PC-9 (cell line): ENCODE measurements at places on chromosomes 12 and 14. TPM values are rescaled to one million over a fixed set of nuclear protein-coding genes. Genes with fewer than 3 reads are reported as not detected.

GRCh38 chr14:58740379-58740935 lies 102.7 kb downstream of the DACT1 start:
- DNase-seq, result no peak

Gene TOMM20L
- not detected in 2 replicates for total RNA-seq

Gene RNF212B
- not detected in 2 replicates for total RNA-seq

GRCh38 chr14:69088586-69088985 lies 64.3 kb downstream of the DCAF5 start:
- no peak for DNase-seq

Gene USP44
- 1.0 and 1.3 TPM in 2 replicates for total RNA-seq

DNA sequence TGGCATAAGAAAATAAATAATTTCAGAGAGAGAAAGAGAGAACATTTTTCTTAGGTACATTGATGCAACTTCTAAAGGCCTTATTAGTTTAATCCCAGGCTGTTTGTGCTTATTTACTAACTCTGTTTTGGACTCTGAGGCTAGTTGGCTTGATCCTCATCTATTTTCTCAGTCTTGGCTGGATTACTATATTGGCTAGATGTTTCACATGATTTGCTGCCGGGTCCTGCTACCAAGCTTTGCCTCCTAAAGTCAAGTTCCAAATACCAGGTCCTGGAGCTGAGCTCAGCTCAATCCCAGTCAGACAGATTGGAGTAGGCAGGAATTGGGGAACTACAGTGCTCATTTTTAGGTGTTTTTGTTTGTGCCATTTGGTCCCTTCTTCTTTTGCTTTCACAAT lies 340.8 kb downstream of the BCAT1 start:
- no peak for DNase-seq

DNA sequence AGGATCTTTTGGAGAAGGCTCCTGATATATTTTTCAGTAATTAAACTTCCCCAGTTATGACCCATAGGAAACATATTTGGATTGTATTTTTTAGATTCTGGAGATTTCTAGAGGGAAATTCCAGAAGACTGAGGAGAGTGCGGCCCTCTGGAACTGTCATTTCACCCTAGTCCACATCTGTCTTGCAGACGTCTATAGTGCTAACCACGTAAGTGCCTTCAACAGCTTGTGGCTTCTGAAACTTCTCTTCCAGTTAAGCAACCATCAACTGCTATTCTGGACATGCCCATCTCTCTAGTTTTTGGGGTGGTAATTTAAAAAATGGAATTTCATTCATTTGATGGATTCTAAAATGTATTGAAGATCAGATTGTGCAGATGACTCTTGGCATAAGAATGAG lies 1098.8 kb downstream of the TMEM121 start:
- no peak for DNase-seq

DNA sequence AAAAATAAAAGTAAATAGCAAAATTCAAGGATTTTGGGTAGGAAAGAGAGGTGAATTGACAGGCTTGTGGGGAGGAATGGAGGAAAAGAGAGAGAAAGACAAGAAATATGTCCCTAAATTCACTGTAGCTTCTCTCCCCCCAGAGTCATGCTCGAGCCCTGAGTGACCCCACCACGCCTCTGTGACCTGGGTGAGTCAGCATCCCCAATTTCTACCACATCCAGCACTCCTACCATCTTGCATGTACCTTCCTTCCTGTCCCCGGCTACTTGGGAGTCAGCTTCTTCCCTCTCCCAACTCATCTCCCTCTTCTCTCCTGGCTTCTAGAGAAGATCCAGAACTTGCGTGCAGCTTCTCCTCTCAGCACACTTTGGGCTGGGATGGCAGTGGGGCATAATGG lies 9.8 kb downstream of the ZNF219 start:
- no peak for DNase-seq

DNA sequence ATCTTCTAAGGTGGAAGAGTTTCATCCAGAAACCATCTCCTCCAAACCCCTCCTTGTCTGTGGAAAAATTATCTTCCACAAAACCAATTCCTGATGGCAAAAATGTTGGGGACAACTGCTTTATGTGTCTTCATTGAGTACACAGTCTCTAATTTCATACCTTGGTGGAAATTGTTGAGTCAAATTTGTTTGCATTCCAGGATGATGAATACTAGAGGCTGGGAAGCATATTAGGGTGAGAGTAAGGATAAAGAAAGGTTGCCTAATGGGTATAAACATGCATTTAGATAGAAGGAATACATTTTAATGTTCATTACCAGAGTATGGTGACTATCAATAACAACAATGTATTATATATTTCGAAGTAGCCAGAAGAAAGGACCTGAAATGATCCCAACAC lies 98.2 kb downstream of the C12orf42 start:
- DNase-seq, result no peak

- no peak for DNase-seq
These were observed 65.3 kb upstream of the PTPRR start for GRCh38 chr12:70985850-70986249.

GRCh38 chr12:13097491-13098011 lies 5.9 kb downstream of the GSG1 start:
- no peak for DNase-seq

DNA sequence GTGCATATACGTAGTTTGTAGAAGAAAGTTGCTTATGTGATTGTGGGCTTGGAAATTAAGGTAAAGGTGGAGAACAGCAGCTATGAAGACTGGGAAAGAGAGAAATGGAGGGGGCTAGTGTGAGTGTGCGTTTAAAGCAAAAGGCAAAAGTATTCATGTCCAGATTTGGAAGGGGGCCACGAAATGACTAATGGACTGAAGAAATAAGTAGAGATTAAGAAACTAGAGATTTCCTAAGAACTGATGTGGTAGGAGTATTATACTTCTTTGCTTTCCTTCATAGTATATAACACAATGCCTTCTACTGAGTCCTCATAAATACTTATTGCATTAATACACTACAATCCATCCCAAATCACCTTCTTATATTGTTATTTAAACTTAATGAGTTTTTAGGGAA lies 298.6 kb upstream of the NOVA1 start:
- no peak for DNase-seq

Gene AKAP5
- 0.60 and 0.72 TPM in 2 replicates for total RNA-seq

DNA sequence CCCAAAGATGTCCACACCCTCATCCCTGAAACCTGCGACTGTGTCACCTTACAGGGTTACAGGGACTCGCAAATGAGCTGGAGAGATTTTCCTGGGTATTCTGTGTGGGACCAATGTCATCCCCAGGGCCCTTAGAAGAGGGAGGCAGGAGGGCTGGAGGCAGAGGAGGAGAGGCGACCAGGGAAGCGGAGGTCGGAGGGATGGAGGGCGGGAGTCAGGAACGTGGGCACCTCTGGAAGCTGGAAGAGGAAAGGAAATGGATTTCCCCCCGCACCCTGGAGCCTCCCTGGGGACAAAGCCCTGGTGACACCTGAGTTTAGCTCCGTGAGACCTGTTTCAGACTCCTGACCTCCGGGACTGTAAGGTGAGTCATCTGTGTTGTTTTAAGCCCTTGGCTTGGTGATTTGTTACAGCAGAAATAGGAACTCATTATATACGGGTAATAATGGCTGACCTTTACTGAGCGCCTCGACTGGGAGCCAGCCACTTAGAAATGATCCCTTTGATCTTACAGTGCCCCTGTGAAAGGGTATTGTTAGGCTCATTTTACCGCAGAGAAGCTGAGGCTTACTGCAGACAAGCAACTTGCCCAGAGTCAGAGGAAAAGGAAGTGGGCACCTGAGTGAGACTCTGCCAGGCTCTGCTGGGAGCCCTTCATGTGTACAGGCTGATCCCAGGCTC lies 29.3 kb upstream of the FZD10 start:
- DNase-seq, result no peak

- DNase-seq, result no peak
These were observed 36.4 kb downstream of the PKP2 start for GRCh38 chr12:32860192-32860591.

DNA sequence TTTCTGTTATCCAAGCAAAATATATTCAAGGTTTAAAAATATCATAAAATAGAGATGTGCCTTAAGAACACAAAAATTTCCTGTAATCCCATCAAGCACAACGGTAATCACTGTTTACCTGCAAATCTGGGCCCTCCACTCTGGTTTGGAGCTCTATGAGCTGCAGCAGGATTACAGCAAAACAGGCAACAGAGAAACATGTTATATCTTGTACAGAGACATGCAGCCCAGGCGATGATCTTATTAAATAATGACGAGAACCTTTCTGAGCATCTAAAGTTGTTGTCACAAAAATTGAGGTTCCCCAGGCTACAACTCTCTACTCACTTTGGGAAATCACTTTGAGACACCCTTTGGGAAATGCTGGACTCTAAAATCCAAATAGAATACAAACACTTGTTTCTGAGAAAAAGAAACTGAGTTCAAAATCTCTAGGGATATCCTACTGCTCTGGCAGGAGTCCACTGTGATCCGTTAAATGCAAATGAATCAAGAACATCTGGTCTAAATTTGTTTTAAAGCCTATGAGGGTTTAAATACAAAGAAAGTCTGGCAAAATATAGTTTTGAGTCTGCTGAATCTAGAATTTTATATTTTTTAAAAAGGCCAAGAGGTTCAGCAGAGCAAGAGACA lies 36.3 kb downstream of the STON2 start:
- no peak for DNase-seq

Gene NOVA1
- total RNA-seq, result 0.68 and 1.1 TPM in 2 replicates

DNA sequence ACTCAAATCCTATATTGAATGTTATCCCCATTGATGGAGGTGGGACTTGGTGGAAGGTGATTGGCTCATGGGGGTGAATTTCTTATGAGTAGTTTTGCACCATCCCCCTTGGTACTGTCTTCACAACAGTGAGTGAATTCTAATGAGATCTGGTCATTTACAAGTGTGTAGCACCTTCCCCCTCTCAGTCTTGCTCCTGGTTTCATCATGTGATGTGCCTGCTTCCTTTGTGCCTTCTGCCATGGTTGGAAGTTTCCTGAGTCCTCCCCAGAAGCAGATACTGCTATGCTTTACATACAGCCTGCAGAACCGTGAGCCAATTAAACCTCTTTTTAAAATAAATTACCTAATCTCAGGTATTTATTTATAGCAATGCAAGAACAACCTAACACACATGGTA lies 302.4 kb upstream of the KITLG start:
- no peak for DNase-seq

DNA sequence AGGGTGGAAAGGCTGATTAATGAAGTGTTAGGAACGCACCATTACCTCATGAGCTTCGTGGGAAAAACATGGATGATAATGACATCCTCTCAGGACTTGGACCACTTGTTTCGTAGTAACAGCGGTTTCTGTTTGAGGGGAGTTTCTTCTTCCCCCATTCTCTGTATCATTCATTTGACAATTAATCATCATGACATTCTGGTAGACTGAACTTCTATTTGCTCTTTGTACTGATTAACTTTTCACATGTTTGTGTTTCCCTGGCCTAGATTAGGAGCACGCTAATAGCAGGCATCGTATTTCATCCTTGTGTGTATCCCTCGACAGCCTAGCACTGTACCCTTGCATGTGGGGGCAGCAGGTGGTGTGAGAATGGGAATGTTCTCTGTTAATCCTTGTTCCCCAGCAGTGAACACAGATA lies 8.0 kb downstream of the LRRC74A start:
- DNase-seq, result no peak

DNA sequence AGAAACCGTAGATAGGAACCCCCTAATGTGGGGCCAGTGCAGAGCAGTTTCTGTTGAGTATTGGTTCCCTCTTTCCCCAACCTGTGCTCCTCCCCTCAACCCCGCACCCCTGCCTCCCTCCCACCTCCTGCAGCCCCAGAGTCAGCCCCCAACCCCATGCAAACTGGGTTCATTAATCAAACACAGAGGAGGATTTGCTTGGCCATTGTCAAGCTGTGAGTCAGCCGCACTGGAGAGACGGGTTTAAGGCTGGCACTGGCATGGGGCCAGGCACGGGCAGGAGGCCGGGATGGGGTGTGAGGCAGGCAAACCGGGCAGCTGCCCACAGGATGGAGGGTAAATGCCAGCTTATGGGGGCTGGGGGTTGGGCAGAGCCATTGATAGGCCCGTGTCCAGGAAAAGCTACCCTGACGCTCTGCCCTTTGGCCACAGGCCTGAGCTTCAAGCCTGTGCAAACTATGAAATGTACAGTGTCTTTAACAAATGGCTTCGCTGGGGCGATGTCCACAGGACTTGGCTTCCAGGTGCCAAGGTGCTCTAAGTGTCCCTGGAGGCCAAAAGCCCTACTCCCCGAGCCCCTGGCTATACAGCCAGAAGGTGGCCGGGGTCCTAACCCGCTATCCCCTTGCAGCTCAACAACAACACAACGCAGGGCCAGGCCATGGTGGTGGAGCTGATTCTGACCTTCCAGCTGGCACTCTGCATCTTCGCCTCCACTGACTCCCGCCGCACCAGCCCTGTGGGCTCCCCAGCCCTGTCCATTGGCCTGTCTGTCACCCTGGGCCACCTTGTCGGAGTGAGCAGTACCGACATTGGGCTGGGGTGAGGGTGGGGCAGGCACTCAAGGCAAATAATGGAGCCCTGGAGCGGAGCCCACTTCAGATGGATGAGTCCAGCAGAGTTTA lies 1.4 kb downstream of the AQP5 start:
- peak; percentile 90 for DNase-seq

Gene ASIC1
- 3.5 and 4.5 TPM in 2 replicates for total RNA-seq

GRCh38 chr14:24366413-24366720 lies 1.6 kb upstream of the NFATC4 start:
- DNase-seq, result no peak

GRCh38 chr14:90656973-90657372 lies 159.3 kb downstream of the TTC7B start:
- no peak for DNase-seq

- no peak for DNase-seq
These were observed 42.5 kb downstream of the SPRING1 start for GRCh38 chr12:116695464-116695725.

Gene WIF1
- not detected in 2 replicates for total RNA-seq

DNA sequence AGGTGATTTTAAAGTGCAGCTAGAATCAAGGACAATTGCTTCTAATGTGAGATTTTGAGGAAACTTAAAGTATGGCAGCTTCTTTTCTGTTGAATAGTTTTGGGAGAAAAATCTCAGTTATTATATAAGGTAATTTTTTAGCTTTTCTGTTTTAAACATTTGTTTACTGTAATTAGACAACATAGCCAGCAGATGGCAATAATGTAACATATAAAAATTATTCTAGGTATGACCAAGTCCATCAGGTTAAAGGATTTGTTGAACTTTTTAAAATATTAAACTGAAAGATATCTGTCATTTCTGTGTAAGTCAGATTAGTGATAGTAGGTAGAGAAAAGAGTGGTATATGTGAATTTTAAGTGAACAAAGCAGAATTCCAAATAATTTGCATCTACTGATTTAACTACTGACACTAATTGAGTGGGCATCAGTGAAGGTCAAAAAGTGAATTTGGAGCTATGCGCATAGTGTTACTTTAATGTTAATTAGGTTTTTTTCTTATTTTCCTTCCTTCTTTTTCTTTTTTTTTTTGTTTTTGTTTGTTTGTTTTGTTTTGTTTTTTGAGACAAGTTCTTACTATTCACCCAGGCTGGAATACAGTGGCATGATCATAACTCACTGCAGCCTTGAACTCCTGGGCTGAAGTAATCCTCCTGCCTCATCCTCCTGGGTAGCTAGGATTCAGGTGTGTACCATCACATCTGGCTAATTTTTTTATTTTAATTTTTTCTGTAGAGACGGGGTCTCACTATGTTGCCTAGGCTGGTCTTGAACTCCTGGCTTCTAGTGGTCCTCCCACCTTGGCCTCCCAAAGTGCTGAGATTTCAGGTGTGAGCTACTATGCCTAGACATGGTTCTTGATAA lies 18.6 kb downstream of the PRORP start:
- DNase-seq, result no peak
